ENCODE measurements at places on chromosomes 3 and 15.
A peak's percentile ranks its signal among the peaks of the same experiment; 100 is the strongest.

- no peak for DNase-seq
Measured at GRCh38 chr15:78374436-78375393, 34.6 kb downstream of the CRABP1 start.

- peak; percentile 22 for DNase-seq
Measured at GRCh38 chr3:122356402-122356801, 26.6 kb downstream of the MIX23 start.

- DNase-seq, result no peak
Measured at GRCh38 chr3:17129556-17129955, 244.8 kb downstream of the PLCL2 start.

- DNase-seq, result no peak
Measured at GRCh38 chr15:61301701-61302100, 72.6 kb upstream of the RORA start.

DNA sequence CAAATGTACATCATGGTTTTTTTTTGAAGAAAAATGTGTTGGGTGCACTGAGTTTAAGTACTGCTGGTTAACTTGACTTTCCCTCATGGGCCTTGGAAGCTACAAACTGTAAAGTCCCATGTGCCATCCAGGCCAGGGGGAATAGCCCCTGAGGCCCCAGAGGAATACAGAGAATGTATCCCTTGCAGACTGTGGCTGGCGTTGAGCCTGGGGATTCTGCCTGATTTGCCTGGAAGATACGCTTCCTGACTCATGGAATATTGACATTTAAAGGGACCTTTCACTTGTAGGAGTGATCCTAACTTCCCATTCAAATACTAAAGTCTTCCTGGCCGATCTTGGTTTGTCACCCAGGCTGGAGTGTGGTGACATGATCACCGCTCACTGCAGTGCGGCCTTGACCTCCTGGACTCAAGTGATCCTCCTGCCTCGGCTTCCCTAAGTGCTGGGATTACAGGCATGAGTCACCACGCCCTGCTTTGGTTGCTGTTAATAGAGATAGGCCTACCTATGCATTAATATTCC, 42.0 kb downstream of the ADAMTSL3 start:
- DNase-seq, result no peak

All from activated CD4-positive, alpha-beta T cell treated with anti-CD3 and anti-CD28 coated beads, Interleukin-2, amount 50 U/mL, for 48 hours (primary cell).